ENCODE measurements at places on chromosomes 6 and 20.

DNA sequence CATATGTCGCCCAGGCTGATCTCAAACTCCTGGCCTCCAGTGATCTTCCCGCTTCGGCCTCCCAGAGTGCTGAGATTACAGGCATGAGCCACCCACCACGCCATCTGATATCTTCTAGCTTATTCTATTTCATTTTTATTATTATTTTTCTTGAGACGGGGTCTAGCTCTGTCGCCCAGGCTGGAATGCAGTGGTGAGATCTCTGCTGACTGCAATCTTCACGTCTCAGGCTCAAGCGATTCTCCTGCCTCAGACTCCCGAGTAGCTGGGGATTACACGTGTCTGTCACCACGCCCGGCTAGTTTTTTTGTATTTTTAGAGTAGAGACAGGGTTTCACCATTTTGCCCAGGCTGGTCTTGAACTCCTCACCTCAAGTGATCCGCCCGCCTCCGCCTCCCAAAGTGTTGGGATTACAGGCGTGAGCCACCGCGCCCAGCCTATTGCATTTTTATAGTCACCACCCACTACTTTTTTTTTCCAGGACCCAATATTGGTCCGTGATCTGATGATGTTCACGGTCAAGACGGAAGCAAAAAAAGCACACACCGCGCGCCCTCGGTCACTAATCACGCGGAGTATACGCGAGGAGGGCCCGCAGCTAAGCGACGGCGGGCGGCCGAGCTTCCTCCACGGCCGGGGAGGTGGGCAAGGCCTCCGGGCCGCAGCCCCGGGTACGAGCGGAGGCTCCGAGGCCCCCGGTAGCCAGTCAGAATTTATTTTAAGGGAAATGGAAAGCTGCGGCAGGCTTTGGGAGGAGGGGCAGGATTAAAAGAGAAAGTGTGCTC, 1.1 kb upstream of the LSM14B start:
- DNase-seq = no peak

DNA sequence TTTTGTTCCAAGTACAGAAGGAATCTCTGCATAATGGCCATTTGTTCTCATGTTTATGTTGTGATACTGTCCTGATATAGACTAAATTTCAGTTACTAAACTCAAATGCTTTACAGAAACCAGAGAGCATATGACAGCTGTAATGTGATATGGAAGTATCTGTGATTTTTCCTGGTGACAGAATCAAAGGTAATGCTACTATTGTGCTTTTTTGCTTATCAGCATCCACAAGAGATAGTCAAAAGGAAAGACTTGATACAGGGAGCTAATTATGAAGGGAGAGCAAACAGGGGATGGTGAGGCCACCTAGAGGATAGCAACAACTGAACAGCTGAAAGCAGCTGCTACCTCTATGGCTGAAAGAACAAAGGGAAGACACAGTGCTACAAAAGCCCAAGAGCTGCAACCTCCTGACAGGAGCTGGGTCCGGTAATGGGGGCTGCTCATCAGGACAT, 181.4 kb downstream of the PHF3 start:
- no peak for DNase-seq

GRCh38 chr6:27706431-27706830, 205.8 kb downstream of the OR2B2 start:
- DNase-seq = no peak

DNA sequence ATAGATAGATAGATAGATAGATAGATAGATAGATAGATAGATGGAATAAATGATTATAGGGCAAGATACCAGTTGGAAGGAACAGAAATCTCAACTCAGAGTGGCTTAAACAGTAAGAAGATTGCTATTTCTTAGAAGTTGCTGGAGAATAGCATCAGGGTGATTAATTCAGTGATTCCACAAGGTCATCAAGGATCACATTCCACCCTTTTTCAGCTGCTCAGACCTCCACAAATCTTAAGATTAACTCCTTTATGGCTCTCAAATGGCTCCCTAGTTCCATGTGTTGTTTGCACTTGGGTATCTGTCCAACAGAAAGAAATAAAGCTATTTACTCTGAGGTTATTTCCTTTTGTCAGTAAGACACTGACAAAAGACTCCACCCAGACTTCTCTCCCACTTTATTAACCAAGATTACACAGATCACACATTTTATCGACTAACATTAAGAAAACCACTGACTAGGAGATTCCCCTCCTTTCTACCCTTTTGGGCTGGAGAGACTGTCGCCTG, 68.3 kb upstream of the KIF16B start:
- DNase-seq = no peak

GRCh38 chr20:57400821-57401564, 9.8 kb downstream of the RBM38 start:
- DNase-seq = no peak

DNA sequence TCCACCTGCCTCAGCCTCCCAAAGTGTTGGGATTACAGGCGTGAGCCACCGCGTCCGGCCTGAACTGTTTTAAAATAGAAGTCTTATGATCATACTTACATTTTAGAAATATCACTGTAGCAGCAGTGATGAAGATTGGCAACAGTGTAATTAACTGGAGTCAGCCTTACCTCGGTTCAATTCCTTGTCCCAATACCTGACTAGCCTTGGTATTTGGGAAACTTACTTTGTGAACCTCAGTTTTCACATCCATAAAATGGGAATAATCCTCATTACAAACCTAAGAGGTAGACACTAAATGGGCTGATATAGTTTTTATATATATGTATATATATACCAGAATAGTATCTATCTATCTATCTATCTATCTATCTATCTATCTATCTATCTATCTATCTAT, 19.3 kb downstream of the PHF20 start:
- DNase-seq = no peak

- DNase-seq = no peak
Measured at GRCh38 chr6:33583591-33584155, 3.6 kb upstream of the BAK1 start.

DNA sequence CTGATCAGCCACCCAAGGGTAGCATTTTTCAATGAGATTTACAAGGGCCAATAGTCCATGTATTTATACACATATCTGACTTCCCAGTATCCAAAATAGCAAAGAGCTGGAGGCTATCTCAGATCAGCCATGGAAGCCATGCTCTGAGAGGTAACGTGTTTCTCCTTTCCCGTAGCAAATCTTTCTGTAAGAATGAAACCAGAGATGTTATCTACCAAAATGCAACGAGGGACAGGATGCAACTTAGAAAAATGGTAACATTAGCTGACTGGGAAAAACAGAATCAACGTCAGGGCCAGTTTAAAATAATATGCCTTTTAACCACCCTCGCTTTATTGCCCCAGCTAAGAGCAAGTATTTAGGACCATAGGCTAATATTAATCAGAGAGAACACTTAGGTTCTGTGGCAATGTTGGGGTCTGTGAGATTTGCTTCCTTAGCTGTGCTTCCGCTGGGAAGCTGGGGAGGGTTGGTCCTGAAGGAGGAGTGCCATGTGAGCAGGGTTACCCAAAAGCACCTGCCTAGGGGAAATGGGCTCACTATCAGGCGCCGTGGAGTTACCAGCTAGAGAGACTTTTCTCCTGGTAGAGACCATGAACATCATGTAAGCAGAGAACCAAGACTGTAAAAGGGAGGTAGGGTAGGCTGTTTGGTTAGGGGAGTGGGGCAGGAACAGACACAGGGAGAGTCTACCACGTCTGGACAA, 1.2 kb downstream of the ZNF831 start:
- DNase-seq = no peak

DNA sequence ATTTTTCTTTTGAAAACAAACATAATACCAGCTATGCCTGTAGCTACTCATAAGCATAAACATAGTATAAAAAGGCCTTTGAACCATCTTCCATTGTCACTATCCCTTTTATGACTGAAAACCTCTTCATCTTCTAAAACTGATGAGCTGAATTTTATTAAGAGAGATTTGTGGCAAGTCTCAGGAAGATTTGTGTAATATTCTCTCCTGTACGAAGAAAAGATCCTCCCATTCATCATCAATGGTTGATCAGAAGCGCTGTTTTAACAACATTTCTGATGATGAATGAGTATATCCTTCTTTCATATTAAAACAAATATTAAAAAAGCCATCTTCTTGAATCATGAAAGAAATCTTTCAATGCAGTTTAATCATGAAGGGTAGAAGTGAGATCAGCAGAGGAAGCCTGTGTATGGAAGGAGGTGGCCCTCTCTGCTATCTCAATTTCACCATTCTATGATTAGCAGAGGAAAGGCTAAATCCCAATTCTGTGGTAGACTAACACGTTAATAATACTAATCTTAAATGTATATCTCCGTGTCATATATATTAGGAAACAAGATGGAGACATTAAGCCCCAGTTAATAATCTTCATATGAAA, 430.2 kb downstream of the FRK start:
- DNase-seq = no peak

DNA sequence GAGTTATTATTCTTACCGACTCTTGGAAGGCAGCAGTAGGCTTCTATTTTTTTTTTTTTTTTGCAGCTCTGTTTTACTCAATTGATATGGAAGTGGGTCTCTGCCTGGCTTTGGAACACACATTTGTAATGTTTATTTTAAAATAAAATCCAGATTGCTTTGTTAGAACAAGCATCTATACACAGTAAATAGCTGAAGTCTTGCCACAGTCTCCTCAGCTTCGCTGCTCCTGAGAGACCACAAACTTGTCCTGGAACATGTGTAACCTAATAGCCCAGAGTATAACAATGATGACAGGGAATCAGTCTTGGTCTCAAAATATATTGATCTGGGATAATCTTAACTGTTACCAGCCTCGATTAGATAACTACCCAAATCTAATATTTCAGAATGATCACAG, 299.8 kb upstream of the NOX3 start:
- DNase-seq = no peak

DNA sequence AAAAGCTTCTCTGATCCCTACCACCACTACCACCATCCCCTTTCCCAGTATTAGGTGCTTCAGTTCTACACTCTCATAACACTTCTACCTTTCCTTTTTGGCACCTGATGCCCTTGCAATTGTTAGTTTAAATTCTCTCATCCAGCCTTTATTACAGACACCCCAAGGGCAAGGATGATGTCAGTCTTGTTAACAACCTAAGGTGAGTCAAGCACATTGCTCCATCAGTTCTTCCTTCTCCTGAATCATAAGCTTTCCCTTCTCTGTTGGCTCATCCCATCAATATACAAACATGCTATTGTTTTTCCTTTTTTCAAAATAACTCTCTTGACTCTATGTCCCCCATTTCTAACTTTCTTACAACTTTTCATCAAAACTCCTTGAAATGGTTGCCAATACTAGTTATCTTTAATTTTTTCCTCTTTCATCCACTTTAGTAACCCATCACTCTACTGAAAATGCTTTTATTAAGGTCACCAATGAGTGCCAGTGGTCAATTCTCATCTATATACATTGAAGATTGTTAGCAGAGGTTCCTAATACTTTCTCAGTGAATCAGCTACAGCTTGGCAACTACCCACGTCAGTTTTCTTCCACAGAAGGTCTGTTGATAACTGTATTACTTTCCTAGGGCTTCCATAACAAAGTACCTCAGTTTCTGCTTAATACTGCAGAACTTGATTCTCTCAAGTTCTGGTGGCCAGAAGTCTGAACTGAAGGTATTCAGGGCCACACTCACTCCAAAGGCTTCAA, 97.1 kb upstream of the FLRT3 start:
- DNase-seq = no peak

- no peak for DNase-seq
Measured at GRCh38 chr6:4028051-4028450, 50.9 kb downstream of the FAM217A start.

DNA sequence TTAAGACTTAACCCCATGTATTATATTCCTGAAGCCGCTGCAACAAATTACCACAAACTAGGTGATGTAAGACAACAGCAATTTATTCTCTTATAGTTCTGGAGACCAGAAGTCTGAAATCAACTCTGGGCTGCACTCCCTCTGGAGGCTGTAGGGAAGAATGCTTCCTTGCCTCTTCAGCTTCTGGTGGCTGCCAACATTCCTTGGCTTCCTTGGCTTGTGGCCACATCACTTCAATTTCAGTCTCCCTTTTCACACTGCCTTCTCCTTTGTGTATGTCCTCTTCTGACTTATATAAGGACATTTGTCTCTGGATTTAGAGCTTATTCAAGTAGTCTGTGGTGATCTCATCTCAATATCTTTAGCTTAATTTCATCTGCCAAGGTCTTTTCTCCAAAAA, 141.6 kb downstream of the DHX35 start:
- no peak for DNase-seq

- no peak for DNase-seq
Measured at GRCh38 chr6:134647861-134648260, 302.0 kb downstream of the ALDH8A1 start.

- no peak for DNase-seq
Measured at GRCh38 chr6:15573384-15573783, 89.4 kb downstream of the DTNBP1 start.

DNA sequence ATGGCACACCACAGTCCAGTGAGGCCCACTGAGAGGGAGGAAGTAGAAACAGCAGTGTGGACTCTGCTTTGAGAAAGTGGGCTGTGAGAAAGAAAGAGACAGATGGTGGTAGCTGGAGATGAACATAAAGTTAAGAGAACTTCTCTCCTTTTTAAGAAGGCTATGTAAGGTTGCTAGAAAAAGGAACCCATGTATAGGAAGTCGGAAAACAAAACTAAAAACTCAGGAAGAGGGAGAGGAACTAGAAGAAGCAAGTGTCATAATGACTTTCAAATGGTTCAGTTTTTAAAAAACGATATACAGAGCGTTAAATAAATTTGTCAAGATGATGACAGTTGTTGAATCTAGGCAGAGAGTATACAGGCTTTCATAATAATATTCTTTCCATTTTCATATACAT, 25.4 kb upstream of the GMNN start:
- DNase-seq = no peak

DNA sequence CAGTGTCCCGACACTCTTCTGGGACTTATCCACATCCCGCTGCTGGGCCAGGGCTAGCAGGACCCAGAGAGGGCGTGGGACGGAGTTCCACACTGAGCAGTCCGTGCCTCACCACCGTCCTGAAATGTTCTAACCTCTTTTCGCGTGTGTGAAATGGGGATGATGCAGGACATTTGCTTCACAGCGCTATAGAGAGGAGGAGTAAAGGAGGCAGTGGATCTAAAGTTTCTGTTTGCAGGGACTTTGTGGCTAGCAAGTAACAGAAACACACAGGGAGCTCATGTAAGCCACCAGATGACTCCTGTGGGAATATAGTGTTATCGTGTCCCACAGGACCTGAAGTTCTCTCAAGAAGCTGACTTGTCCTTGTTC, 634 bp downstream of the ITPA start:
- DNase-seq = no peak

DNA sequence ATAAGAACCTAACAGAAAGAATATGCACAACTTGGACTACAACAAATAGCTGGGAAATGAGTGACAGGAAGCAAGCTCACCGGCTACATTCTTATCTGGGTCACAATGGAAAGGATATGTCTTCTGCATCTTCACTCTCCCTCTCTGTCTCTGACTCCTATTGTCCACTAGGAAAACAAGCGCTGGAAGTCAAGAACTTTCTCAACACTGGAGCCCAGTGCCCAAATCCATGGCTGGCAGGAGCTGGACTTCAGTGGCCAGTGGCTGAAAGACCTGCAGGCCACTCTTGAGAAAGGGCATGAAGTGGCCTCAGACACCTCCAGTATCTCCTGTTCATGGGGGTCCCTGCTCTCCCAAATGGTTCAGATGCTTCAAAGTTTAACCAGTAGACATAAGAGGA, 62.0 kb downstream of the FAM50B start:
- DNase-seq = no peak

GRCh38 chr20:43925801-43926200, 11.1 kb downstream of the TOX2 start:
- no peak for DNase-seq

- no peak for DNase-seq
Measured at GRCh38 chr6:134675110-134676054, 274.5 kb downstream of the ALDH8A1 start.

All from putamen (tissue), 1 donor.